ENCODE measurements at places on chromosomes 13 and 19. TPM values are rescaled to one million over a fixed set of nuclear protein-coding genes. Genes with fewer than 3 reads are reported as not detected.

GRCh38 chr19:12698138-12698537 lies 1.7 kb upstream of the FBXW9 start:
- H3K36me3 ChIP-seq: peaks cover 43% of the 10 kb centered on the region
- no peak overlapping the region for H3K27ac ChIP-seq
- no peak for DNase-seq

- DNase-seq: no peak
- H3K4me1 ChIP-seq: no peaks in the 10 kb centered on the region
- H3K27me3 ChIP-seq: no peaks in the 10 kb centered on the region
- H3K36me3 ChIP-seq: peaks cover 55% of the 10 kb centered on the region
These were observed 8.7 kb downstream of the ADAMTS10 start for GRCh38 chr19:8601796-8602195.

GRCh38 chr19:18436671-18437490 lies 1.1 kb downstream of the ISYNA1 start:
- peak overlapping the region; percentile 64 for H3K4me3 ChIP-seq
- no peaks in the 10 kb centered on the region for H3K27me3 ChIP-seq
- DNase-seq: peak; percentile 82
- peaks cover 46% of the 10 kb centered on the region for H3K4me1 ChIP-seq

DNA sequence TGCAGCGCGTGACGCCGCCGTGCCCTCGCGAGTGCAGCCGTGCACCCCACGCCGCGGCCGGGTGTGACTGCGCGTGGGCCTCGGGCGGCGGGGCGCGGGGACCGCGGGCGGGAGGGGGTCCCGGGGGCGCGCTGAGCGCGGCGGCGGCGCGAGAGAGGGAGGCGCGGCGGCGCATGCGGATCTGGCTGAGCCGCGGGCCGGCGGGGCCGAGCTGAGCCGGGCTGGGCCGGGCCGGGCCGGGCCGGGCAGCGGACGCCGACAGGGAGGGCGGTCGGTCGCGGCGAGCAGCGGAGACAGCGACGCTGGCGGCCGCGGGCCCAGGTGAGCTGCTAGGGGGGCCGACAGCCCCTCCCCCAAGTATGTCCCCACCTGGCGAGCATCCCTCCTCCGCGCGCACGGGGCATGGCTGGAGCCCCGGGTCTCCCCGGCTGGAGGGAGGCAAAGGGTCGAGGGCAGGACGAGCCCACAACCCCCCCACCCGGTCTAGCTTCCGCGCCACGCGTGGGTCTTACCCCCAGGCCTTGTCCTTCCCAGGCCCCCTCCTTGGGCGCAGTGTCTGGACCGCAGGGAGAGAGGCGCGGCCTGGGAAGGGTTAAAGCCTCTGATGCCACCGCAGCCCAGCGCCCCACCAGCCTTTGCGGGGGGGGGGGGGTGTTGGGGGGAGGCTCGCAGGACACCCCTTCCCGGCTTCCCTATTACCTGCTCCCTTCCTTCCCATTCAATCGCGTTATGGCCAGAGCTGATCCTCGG lies at the start of gene SPTBN4:
TSS of gene SPTBN4 (plus strand) at position 17 of the 750 bp plus-strand sequence. CDS start 5,621 bp downstream, outside the sequence.
- peak within 1 kb of the TSS; percentile 86 for H3K4me3 ChIP-seq
- peaks cover 41% of the 10 kb centered on the region for H3K4me1 ChIP-seq
- DNase-seq: peak; percentile 50

- DNase-seq: no peak
- no peaks in the 10 kb centered on the region for H3K4me1 ChIP-seq
- no peaks in the 10 kb centered on the region for H3K27me3 ChIP-seq
- no peak overlapping the region for H3K27ac ChIP-seq
These were observed 12.0 kb downstream of the TIMM13 start for GRCh38 chr19:2415281-2415972.

- DNase-seq: no peak
- H3K27ac ChIP-seq: no peak overlapping the region
- no peak overlapping the region for H3K4me3 ChIP-seq
- H3K27me3 ChIP-seq: no peaks in the 10 kb centered on the region
- H3K36me3 ChIP-seq: peaks cover 42% of the 10 kb centered on the region
These were observed 48.3 kb upstream of the AKAP11 start for GRCh38 chr13:42223681-42224080.

- H3K36me3 ChIP-seq: no peaks in the 10 kb centered on the region
- H3K4me1 ChIP-seq: peaks cover 27% of the 10 kb centered on the region
These were observed at the start of gene SLAIN1 for GRCh38 chr13:77697217-77698103. SLAIN1 (plus strand) TSS chr13:77697687; CDS start chr13:77697914, 227 bp downstream.

- no peak overlapping the region for H3K27ac ChIP-seq
- no peaks in the 10 kb centered on the region for H3K27me3 ChIP-seq
- no peaks in the 10 kb centered on the region for H3K36me3 ChIP-seq
- H3K4me3 ChIP-seq: no peak overlapping the region
- DNase-seq: no peak
These were observed 618.7 kb upstream of the SGCG start for GRCh38 chr13:22562116-22562515.

The KLK1 gene
- total RNA-seq: 1.9 TPM

DNA sequence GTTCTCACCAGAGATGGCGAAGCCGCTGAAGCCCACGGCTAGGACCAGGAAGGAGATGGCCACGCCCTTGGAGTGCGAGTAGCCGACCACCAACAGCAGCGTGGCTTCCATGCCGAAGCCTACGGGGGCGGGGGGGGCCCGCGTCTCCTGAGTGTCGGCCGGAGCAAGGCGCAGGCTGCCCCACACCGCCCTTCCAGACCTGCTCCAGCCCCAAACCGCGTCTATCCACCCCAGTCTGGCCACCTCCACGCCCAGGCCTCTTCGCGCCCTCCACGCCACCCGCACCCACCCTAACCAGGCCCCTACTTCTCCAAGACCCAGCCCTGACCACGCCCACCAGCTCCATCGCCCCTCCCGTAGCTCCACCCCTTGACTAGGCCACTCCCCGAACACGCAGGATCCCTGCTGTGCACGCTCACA lies 6.2 kb downstream of the GFY start:
- H3K36me3 ChIP-seq: no peaks in the 10 kb centered on the region
- peaks cover 97% of the 10 kb centered on the region for H3K27me3 ChIP-seq
- no peak overlapping the region for H3K27ac ChIP-seq
- peaks cover 11% of the 10 kb centered on the region for H3K4me1 ChIP-seq
- DNase-seq: no peak

DNA sequence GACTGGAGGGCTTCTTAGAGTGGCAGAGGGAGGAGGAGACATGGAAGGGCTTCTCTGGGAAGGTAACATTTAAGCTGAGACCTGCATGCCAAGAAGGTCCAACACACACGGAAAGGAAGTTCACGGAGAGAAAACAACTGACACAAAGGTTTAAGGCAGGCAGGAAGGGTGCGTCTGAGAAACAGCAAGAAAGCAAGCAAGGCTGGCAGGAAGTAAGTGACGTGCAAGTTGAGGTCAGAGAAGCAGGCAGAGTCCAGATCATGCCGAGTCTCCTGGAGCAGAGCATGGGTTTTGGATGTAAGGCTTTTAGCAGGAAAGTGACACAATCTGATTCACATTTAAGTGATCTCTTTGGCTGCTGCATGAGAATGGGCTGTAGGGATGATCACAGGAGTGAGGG lies 60.5 kb downstream of the ATP7B start:
- H3K4me3 ChIP-seq: no peak overlapping the region
- no peaks in the 10 kb centered on the region for H3K27me3 ChIP-seq
- no peaks in the 10 kb centered on the region for H3K36me3 ChIP-seq

- H3K27me3 ChIP-seq: peaks cover 33% of the 10 kb centered on the region
- H3K4me3 ChIP-seq: no peak overlapping the region
- H3K4me1 ChIP-seq: no peaks in the 10 kb centered on the region
- DNase-seq: no peak
These were observed 112.8 kb upstream of the PABPC3 start for GRCh38 chr13:24983094-24983493.

DNA sequence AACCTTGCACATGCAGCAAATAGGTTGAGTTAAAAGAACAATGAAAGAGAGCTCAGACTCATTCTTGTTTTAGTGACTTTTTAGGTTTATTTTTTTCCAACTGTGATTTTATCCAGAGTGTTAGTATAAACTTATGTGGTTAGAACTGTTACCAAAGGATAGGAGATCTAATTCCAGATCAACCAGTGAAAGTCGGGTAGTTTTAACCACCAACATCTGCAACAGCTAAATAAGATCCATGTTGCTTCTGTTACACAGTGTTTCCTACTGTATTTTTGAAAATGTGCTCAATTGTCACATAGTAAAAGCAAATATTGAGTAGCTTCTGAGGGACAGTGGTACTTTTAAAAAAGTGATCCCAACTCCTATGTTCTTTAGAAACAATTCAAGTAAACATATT lies 53.9 kb upstream of the ARGLU1 start:
- H3K4me3 ChIP-seq: no peak overlapping the region
- DNase-seq: no peak
- H3K4me1 ChIP-seq: peaks cover 7% of the 10 kb centered on the region
- no peak overlapping the region for H3K27ac ChIP-seq

DNA sequence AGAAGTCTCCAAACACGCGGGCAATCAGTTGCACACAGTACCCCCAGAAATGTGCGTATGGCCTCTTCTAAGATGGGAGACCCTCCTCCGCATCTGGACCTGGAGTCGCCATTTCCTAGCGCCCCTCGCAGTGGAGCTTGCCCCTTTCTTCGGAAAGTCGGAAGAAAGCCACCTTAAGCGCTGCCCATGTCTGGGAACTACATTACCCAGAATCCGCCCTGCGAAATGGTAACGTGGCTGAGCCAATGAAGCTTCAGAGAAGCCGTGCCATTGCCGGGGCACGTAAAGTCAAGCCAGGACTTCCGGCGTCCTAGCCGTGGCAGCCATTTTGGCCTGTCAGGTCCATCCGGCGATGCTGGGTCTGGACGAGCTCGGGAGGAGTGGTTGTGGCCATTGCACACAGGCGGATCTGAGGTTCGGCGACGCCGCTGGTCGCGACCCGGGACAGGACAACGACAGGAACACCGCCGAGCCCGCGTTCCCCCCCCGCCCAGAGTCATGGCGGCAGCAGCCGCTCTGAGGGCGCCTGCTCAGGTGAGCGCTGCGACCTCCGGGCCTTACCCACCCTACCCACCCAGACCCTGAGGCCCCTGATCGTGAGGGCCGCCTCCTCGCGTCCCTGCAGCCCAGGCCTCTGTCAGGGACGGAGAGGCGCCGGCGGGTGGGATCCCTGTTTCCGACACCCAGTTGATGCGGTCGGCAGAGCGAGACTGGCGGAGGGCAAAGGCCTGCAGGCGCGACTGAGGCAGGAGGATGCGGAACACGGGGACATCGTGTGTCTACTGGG lies at the start of gene ZNF586:
TSS of gene ZNF586 (plus strand) at position 332 of the 787 bp plus-strand sequence. CDS start at position 499, 167 bp downstream.
- H3K36me3 ChIP-seq: peaks cover 13% of the 10 kb centered on the region
- peak; percentile 95 for DNase-seq
- H3K4me1 ChIP-seq: peaks cover 23% of the 10 kb centered on the region
- H3K4me3 ChIP-seq: peak within 1 kb of the TSS; percentile 92

GRCh38 chr13:73717632-73718031 lies 416.6 kb downstream of the KLF12 start:
- H3K4me1 ChIP-seq: peaks cover 5% of the 10 kb centered on the region
- H3K27me3 ChIP-seq: no peaks in the 10 kb centered on the region
- H3K36me3 ChIP-seq: peaks cover 9% of the 10 kb centered on the region

GRCh38 chr13:36834299-36834698 lies 15.3 kb downstream of the RFXAP start:
- no peak for DNase-seq
- H3K27me3 ChIP-seq: no peaks in the 10 kb centered on the region
- no peaks in the 10 kb centered on the region for H3K36me3 ChIP-seq
- H3K27ac ChIP-seq: no peak overlapping the region

DNA sequence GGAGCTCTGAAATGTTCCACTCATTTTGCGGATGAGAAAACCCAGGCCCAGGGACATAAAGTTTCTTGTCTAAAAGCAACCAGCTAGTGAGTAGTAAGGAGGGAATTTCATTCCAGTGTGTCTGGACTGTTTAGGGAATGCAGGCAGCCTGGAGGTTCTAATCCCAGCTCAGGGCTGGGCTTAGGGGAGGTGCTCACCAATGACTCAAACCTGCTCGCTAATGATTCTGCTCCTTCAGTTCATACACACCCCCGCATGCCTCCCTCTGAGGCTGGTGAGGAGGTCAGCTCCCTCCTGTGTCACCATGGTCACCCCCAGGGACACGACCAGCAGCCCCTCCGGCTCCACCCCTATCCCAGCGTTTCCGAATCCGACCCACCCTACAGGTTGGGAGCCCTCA lies 34.6 kb downstream of the CYP4F2 start:
- H3K4me1 ChIP-seq: no peaks in the 10 kb centered on the region
- H3K4me3 ChIP-seq: no peak overlapping the region
- DNase-seq: no peak
- no peak overlapping the region for H3K27ac ChIP-seq

The MATK gene
- 11.3 TPM for total RNA-seq

The OR10H5 gene
- total RNA-seq: not detected

The FCHO1 gene
- total RNA-seq: 8.7 TPM

DNA sequence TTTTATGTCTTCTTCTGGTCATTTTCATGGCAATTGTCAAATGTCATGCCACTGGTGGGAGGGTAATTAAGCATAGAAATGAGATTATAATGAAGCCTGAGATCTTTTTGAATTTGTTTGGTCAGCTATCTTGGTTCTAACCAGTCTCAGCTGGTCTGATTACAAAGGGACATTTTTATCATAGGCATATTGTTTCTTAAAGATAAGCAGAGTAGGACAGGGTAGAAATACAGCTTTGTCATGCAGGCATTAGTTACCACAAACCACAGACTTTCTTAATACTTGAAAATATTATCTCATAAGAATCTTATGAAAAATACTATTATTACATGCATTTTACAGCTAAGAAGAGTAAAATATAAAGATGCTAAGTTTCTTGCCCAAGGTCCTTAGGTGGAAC lies 1761.5 kb downstream of the PCDH9 start:
- no peaks in the 10 kb centered on the region for H3K36me3 ChIP-seq
- H3K4me1 ChIP-seq: no peaks in the 10 kb centered on the region
- DNase-seq: no peak
- H3K27me3 ChIP-seq: no peaks in the 10 kb centered on the region
- no peak overlapping the region for H3K4me3 ChIP-seq

The KDM4B gene
- total RNA-seq: 40.3 TPM

The EDNRB gene
- 60.7 TPM for total RNA-seq

DNA sequence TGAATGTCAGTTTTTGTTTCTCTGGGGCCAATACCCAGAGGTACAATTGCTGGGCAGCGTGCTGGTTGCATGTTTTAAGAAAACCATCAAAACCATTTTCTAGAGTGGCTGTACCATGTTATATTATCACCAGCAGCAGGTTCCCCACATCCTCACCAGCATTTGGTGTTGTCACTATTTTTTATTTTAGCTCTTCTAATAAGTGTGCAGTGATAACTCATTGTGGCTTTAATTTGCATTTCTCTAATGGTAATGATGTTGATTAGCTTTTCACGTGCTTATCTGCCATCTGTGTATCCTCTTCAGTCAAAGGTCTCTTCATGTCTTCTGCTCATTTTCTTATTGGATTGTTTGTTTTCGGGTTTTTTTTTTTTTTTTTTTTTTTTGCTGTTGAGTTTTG lies 21.9 kb downstream of the PAK4 start:
- no peak for DNase-seq
- H3K4me3 ChIP-seq: no peak overlapping the region
- peaks cover 8% of the 10 kb centered on the region for H3K36me3 ChIP-seq
- no peak overlapping the region for H3K27ac ChIP-seq
- H3K27me3 ChIP-seq: no peaks in the 10 kb centered on the region

GRCh38 chr19:17772172-17772571 lies 20.9 kb downstream of the FCHO1 start:
- no peak for DNase-seq
- H3K27ac ChIP-seq: no peak overlapping the region
- H3K4me3 ChIP-seq: no peak overlapping the region
- H3K4me1 ChIP-seq: no peaks in the 10 kb centered on the region
- H3K36me3 ChIP-seq: no peaks in the 10 kb centered on the region

Data from lower lobe of right lung (tissue), 2 donors.